ENCODE measurements at places on chromosomes 12 and 14. TPM values are rescaled to one million over a fixed set of nuclear protein-coding genes. Genes with fewer than 3 reads are reported as not detected.

Gene GNG2
- 2.4 TPM for polyA plus RNA-seq

Gene TMEM52B
- polyA plus RNA-seq = 0.05 TPM

Gene OR11H12
- polyA plus RNA-seq = not detected

Gene PZP
- not detected for polyA plus RNA-seq

Gene SLC5A8
- not detected for polyA plus RNA-seq

DNA sequence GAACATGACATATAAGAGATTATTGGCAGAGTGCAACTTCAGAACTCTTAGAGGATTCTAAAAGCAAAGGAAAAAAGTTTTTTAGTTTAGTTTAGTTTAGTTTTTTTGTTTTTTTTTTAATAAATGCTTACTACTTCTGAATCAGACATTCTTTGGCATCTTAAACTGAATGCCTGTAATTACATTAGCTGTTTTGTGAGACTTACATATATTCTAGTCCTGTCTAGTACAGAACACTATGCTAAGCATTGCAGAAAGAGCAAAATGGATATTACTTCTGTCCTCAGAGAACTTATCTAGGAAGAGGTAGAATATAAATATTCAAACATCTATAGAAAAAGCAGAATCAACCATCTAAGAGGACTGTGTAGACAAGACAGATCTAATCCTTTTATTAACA is 133.2 kb downstream of the RAD51B start:
- DNase-seq = no peak

GRCh38 chr12:109725321-109726105 is 11.9 kb downstream of the FAM222A start:
- no peak for DNase-seq

DNA sequence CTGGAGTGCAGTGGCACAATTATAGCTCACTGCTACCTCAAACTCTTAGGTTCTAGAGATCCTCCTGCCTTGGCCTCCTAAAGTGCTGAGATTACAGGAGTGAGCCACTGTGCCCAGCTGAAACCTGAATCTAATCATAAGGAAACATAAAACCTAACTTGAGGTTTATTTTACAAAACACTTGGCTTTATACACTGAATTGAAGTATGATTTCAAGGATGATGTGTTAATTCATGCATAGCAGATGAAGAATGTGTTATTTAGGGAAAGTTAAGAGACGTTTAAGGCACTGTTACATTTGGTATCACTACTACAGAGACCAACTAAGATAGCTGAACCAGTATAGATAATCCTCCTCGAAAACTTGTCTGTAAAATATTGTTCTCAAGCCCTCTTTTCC is 6.4 kb downstream of the DICER1 start:
- no peak for DNase-seq

- no peak for DNase-seq
Measured at GRCh38 chr14:95619785-95620417, 66.3 kb upstream of the TCL1B start.

GRCh38 chr14:45868863-45869262 is 615.9 kb upstream of the MIS18BP1 start:
- DNase-seq = no peak

- DNase-seq = no peak
Measured at GRCh38 chr12:124433147-124433874, 134.1 kb downstream of the NCOR2 start.

DNA sequence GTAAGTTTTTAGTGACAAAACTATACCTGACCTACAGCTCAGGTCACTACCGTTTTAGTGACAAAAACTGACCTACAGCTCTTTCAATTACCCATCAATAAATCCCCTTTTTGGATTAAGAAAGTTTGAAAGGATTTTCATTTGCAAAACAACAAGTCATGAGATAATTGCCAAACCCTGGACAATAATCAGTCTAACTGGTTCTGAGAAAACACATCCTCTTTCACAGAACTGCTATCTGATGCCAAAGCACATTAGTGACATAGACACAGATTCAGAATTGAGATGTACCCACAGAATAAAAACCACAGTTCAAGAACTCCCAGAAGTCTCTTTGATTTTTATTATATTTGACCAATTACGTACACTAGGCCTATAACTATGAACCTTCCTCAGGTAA is 126.0 kb upstream of the COCH start:
- no peak for DNase-seq

DNA sequence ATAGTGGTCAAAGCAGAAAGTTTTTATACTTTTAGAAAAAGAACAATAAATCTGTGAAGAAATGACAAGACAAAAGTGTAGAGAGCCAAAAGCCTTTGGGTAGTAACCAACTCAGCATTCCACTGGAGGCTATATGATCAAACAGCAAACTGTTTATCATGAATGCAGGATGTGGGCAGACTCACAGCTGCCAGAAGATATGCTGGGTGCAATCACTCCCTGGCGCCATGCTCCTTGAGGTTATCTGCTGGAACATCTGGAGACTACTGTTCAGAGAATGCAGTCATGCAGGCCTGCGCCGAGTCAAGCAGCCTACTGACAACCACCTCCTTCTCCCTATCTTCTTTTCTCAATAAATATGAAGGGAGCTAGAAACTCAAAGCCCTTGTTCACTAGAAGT is 49.0 kb upstream of the SLC8A3 start:
- DNase-seq = no peak

DNA sequence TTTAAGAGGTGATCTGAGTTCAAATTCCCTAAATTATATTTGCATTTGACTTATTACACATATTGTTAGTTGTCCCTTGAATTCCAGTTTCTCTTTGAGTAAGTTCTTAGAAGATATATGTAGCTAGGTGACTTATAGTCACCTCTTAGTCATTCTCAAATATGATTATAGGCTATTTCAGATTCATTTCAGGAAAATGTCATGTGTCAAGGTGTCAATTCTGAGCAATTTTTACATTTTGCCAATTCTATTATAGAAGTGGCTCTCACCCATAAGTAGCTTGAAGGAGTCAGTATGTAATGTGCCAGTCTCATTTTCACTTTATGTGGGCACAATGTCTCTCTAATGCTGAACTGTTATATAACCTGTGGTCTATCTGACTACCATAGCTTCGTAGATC is 623.4 kb downstream of the DIO2 start:
- DNase-seq = no peak

DNA sequence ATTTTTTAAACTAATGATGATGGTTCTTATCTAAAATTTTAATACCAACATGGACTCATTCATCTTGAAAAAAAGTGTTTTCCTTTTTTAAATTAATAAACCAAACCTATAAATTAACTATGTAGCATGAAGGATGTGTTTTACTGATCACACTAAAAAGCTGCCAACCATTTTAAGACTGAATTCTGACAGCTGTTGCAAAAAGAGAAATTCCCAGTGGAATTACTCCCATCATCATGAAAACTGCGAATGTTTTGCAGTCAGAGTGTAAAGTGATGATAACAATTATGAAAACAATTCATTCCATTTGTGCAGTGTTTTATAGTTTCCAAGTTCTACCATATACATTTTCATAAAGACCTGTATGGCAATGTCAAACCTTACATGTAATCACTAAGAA is 232.8 kb downstream of the SLC2A13 start:
- no peak for DNase-seq

DNA sequence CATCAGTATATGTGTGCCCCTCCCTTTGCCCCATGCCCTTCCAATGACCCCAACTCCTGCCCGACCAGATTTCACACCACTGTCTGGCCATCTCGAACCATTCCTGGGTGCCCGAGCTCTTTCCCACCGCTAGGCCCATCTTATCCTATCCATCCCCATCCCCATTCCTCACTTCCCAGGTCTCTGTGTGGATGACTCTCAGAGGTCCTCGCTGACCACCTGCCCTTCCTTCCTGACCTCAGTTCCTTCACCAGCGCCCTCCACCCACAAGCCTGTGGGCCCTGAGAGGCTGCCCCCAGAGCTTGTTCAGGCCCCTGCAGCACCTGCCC is 49.1 kb downstream of the CYP46A1 start:
- no peak for DNase-seq

DNA sequence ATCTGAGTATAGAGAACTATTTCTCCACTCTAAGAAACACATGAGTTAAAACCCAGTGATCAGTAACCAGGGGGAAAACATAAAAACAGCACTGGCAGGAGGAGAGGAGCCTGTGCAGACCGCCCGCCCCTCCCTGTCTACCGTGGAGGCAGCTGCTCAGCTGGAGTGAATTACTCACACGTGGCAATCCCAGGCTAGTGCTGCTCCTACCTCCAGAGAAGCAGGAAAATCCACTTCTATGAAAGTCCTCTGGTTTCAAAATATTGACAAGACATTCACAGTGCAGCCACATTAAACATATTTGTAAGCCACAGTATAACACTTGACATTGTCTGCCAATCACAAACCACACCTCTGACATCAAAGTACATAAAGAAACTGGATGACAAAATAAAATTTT is 16.7 kb downstream of the TMEM132D start:
- no peak for DNase-seq

GRCh38 chr14:55382483-55382882 is 29.1 kb downstream of the ATG14 start:
- DNase-seq = no peak

DNA sequence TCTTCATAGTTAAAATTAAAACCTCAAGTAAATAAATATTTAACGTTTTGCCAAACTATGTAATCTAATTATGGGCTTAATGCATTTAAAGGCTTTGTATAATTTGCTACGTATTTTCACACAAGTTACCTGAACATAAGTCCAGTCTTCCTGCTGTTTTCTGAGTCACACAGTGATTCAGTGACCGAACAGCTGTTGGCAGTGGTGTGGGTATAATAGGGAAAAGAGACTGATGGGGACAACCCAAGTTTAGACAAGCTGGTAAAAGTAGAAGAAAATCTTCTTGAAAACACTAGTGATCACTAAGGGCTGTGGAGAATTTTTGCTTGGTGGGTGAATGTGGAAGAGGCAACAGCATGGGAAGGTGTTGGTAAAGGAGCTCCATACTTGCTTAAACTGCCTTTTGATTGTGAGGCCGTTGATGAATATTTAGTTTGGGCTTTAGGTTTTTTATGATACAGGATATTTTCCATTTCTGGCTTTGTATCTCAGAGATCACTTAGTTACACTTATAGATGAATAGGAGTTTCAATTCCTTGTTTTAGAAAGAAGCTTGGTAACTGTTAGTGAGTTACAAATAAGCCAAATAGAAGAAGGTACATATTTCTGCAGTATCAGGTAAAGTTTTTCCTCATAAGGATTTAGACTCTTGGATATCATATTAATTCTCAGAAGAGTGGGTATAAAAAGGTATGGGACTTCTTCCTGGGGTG is 23.9 kb downstream of the LRRK2 start:
- no peak for DNase-seq

GRCh38 chr12:131057722-131058515 is 104.2 kb downstream of the ADGRD1 start:
- DNase-seq = no peak

DNA sequence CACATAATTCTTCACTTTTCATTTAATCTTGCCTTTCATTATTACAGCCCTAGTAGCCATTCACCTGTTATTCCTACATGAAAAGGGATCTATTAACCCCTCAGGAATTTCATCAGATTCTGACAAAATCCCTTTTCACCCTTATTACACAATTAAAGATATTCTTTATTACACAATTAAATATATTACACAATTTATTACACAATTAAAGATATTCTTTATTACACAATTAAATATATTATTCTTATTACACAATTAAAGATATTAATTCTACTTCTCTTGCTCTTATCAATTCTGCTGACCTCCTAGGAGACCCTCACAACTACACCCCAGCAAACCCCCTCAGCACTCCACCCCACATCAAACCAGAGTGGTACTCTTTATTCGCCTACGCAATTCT is 77.1 kb downstream of the SINHCAF start:
- DNase-seq = no peak

DNA sequence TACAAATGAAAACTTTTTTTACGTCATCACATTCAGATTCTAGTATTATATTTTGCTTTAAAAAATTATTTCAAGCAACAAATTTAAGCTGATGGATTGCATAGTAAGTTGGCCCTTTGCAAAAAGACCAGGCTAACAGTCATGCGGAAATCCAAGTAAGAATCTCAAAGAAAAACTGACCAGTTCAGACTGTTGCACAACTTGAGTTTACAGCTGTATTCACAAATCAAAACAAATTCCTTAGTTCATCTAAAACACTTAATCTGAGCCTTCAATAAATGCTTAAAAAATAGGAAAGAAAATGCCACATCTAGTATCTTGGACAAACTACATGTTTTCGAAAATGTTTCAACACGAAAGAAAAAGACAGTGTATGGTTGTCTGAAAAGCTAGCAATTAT is 847 bp downstream of the CCDC59 start:
- DNase-seq = no peak

DNA sequence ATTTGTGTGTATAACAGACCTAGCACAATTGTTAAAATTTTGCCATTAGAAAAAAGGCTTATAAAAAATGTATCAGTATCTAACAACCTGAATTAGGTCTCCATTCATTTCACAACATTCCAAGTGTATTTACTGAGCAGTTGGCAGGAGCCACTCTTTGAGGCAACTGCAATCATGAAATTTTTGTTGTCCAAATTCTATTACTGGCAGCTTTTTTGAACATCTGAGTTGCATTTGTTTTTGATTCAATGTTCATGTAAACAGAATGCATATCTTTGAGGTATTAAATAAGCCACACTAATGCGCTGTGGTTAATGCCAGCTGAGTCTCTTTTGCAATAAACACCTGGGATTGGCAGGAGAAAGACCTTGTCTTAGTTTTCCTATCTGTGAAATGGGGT is 8.7 kb downstream of the KITLG start:
- DNase-seq = no peak

- DNase-seq = no peak
Measured at GRCh38 chr12:13094367-13094766, 9.1 kb downstream of the GSG1 start.

DNA sequence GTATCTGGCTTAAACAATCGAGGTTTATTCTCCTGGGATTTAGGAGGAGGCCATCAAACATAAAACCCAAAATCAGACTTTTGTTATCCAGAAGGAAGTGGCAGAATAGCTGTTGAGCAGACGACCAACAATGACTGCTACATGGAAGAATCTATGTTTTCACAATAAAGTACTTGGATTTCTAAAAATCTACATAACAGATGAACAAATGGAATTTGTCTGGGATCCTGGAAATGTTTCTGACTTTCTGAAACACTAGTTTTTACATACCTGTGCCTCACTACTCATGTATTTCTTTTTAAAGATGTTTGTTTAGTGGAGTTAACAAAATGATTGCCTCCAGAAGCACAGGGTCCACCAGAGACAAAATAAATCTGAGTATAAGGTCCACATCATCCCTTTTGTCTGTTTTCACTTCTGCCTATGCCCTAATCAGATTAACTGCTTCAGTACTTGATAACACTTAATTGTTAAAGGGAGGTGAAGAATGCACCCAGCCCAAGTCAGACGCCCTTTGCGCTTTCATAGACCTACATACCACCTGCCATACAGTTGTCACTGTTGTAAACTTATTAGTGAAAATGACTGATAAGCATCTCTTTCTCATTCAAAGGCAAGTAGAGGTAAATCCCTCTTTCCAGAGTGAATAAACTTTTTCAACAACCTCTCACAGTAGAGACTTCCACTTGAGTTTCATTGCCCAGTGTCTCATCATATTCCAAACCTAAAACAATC is 164.6 kb downstream of the EGLN3 start:
- no peak for DNase-seq
